ENCODE measurements at places on chromosomes 4 and X. TPM values are rescaled to one million over a fixed set of nuclear protein-coding genes. Genes with fewer than 3 reads are reported as not detected.

The SAP30 gene
- total RNA-seq, result 25.6 TPM

The TIGD2 gene
- 7.1 TPM for total RNA-seq

The SSX1 gene
- total RNA-seq, result not detected

The BCAP31 gene
- total RNA-seq, result 111 TPM

The MID1 gene
- total RNA-seq, result 9.2 TPM

The MAGEA11 gene
- total RNA-seq, result not detected

The BTC gene
- 0.26 TPM for total RNA-seq

The MAPK10 gene
- 1.4 TPM for total RNA-seq

The BST1 gene
- total RNA-seq, result 12.9 TPM

The LNX1 gene
- 1.0 TPM for total RNA-seq

The VBP1 gene
- total RNA-seq, result 44.5 TPM

The IL2 gene
- not detected for total RNA-seq

The SEPTIN6 gene
- total RNA-seq, result 24.0 TPM

The CSN1S1 gene
- total RNA-seq, result not detected

The MAGEE2 gene
- not detected for total RNA-seq

The FNIP2 gene
- total RNA-seq, result 9.3 TPM

The PCYT1B gene
- 1.1 TPM for total RNA-seq

The F9 gene
- not detected for total RNA-seq

The NUP62CL gene
- not detected for total RNA-seq

The GC gene
- not detected for total RNA-seq

The ODAPH gene
- total RNA-seq, result 0.39 TPM

The MTMR8 gene
- 0.08 TPM for total RNA-seq

The RAB39B gene
- not detected for total RNA-seq

The P2RY10 gene
- total RNA-seq, result not detected

The MAGEB3 gene
- not detected for total RNA-seq

The AMER1 gene
- 1.8 TPM for total RNA-seq

The CXCL11 gene
- not detected for total RNA-seq

The TBX22 gene
- not detected for total RNA-seq

The TGIF2LX gene
- not detected for total RNA-seq

The GLRA3 gene
- not detected for total RNA-seq

The MMGT1 gene
- total RNA-seq, result 30.0 TPM

The FHDC1 gene
- total RNA-seq, result 0.16 TPM

The ABCD1 gene
- 14.0 TPM for total RNA-seq

The SASH3 gene
- not detected for total RNA-seq

The ASMTL gene
- total RNA-seq, result 32.1 TPM

The SLC49A3 gene
- 12.5 TPM for total RNA-seq

The IGBP1 gene
- 56.8 TPM for total RNA-seq
